SHP77 treated with DMSO at 0.1 percent for 48 hours (cell line): ENCODE measurements at places on chromosomes 16 and 17.

- DNase-seq, result peak; percentile 45
These were observed 31.3 kb upstream of the TOX3 start for GRCh38 chr16:52578007-52578828.

DNA sequence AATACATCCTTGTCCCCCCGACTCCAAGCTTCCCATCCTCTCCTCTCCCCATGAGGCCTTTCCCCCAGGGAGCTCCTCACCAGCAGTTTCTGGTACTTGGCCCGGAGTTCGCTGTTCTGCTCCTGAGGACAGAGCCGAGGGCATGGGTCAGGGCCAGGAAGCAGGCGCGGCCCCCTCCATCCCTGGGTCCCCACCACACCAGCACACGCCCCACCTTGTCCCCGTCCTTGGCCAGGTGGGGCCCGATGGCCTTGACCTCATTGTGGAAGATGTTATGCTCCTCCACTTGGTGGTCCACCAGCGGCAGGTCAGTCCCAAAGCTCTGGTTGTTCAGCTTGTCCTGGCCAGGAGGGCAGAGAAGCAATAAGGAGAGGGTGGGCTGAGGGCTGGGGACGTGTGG lies 36.2 kb downstream of the PPL start:
- no peak for DNase-seq

GRCh38 chr16:15487336-15488284 lies 53.2 kb downstream of the BMERB1 start:
- DNase-seq, result no peak

DNA sequence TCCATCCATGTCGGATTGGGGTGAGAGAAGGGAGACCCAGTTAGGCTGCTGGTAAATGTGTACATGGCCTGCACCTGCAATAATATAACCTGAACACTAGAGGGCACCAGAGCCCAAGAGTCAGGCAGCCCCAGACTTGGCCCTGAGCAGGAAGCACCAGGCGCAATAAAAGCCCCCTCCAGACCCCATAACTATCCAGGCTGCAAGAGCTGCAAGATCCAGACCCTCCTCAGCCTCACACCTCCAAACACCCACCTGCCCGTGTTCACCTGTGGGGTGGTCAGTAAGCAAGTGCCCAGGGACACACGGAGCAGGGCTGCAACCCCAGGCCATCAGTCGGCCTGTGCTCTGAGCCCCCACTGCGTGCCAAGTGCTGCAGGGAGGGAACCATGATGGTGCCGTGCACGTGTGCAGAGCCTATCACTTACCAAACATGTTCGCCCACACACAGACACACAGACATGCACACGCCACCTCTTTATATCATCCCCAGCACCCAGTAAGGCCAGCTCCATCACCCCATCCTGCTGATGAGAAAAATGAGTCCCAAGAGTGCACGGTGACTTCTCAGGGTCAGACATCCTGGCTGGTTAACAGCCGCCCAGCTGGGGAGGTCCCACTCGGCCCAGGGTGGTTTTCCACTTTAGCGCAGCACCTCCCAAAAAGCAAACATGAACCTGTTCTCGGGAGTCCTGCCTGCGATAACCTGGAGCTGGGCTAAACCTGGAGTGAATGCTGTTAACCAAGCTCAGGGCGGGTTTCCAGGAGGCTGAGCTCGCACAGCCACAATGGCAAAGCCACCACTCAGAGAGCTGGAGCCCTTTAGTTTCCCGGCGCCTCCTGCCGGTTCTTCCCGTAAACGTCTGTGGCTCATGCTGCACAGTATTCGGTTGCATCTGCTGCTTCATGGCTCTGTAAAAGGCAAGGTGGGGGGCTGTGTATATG lies 439.8 kb downstream of the SOX9 start:
- peak; percentile 54 for DNase-seq

DNA sequence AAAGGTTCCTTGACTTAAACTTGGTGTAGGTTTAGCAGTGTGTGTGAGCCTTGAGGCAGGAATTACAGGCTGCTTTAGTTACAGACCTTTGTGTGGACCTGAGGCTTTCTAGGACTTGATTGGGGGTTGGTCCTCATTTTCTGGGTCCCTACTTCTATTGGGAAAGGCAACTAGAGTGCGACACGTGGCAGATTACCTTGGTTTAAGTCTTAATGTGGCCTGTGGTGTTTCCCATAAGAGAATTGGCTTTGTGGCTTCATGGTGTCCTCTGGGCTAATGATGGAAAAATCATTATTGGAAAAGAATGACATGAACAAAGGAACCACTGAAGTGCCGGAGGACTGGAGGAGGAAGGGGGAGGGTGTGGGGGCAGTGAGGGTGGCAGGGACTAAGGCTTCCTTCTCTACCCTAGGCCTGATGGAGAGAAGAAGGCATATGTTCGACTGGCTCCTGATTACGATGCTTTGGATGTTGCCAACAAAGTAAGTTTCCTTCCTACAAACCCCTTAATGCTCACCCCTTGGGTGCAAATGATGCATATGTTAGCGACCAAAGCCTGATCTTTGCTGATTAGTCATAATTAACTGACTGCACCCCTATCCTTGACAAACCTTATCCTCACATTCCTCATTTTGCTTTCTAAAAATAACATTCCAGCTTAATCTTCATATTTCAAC lies 2.7 kb downstream of the TLCD1 start:
- DNase-seq, result no peak

GRCh38 chr17:50426814-50427787 lies 1.1 kb downstream of the ACSF2 start:
- DNase-seq, result no peak

- no peak for DNase-seq
These were observed 50.0 kb downstream of the WNT3 start for GRCh38 chr17:46768540-46768870.

GRCh38 chr17:10216213-10216938 lies 18.0 kb upstream of the GAS7 start:
- DNase-seq, result no peak

GRCh38 chr16:55779402-55780094 lies 53.3 kb downstream of the CES1 start:
- DNase-seq, result no peak

- DNase-seq, result no peak
These were observed at the start of gene STX1B for GRCh38 chr16:31010585-31011325. STX1B (minus strand) TSS chr16:31010638; CDS start chr16:31010396, 242 bp downstream.

DNA sequence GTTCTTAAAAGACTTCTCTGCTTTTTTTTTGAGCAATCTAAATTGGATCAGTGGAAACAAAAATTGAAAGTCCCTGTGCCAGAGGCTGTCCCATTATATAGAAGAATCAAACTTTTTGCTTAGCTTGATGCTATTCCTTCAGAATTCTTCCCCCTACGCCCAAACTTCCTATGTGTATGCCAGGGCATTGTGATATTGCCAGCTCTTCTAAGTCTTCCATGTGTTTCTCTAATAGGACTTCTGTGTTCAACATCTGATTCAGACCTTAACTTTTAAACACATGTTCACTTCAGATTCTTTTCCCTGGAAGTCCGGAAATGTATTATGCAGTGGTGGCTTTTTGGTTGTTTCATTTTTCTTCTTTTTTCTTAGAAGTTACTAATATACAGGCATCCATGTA lies 18.7 kb downstream of the PTRH2 start:
- DNase-seq, result no peak

DNA sequence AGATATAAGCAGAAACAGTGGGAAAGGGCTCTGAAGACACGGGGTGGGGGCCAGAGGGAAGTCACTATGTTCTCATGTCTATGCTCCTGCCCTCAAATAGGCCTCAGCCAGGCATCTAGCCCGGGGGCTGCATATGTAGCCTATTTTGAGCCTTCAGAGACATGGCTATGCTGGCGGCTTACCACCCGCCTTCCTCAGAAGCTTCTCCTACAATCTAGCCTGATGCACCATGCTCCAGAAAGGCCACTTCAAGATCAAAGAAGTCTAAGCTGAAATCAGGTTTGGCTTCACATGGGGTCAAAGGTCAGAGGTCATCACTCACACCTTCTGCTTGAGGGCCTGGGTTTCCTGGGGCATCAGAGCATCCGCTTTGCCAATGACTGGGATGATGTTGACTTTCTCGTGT lies 1.6 kb downstream of the SEPTIN1 start:
- no peak for DNase-seq

DNA sequence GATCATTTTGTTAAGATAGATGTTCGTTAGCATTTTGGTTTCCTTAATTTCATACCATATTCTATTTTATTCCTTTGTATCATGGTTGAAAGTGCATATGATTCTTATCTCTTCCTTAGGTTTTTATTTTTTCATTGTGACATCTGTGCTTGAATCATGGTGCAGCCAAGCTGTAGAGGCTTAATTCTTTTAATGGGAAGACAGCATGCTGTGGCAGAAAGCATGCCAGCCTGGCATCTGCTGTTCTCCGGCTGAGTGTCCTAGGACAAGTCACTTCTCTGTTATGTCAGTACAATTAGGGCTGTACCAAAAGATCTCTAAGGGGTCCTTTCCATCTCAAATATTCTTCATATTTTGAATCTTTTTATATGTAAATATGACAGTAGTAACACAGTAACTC lies 68.5 kb upstream of the PMFBP1 start:
- DNase-seq, result no peak

DNA sequence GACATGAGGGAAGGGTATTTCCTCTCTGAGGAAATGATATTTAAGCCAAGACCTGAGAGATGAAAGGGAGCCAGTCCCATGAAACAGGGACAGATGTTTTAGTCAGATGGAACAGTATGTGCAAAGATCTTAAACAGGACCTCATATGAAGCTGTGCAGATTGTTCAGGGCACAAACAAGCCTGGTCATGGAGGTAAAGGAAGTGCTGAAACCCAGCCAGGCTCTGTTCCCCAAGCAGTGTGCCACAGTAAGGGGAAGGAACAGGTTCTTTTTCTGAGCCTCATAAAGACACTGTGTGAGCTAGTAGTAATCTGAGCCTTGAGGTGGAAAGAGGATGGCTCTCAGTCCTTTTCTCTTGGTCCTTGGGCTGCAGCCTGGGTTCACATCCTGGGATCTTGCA lies 159.9 kb downstream of the ANKFN1 start:
- DNase-seq, result no peak

GRCh38 chr17:11282586-11282985 lies 41.6 kb downstream of the SHISA6 start:
- no peak for DNase-seq

- DNase-seq, result no peak
These were observed 254.9 kb downstream of the PARN start for GRCh38 chr16:14375132-14375491.

GRCh38 chr16:31351246-31351941 lies 3.6 kb upstream of the ITGAX start:
- DNase-seq, result no peak

GRCh38 chr17:31521632-31522283 lies 130.3 kb downstream of the RAB11FIP4 start:
- no peak for DNase-seq

- DNase-seq, result no peak
These were observed 65.4 kb upstream of the B4GALNT2 start for GRCh38 chr17:49067163-49067562.

DNA sequence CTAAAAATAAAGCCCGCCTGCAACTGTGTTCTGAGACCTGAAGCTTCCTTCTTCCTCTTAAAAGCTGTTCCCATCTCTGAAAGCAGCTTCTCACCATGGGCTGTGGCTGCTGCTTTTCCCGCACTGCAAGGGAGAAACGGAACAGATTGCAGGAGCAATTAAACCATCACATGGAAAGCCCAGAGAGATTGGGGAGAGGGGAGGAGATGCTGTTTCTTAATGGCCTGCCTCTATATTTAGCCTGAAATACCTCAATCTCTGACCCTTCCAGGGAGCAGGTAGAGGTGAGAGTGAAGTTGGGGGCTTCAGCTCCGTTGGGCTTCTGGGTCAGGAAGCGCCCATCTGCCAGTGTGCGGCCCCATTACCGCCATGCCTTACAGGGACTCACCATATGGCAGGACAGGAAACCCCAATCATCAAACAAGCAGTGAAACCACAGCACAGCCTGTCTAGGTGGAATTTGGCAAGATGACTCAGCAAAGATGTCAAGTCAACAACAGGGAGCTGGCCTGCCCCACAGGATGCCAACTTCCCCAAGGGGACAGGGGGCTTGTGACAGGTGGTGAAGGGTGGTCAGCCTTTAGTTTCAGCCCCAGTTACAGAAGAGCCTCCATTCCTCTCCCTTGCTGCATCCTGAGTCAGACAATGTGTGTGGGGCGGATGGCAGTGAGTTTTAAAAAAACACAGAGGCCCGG lies 286.6 kb upstream of the CCL2 start:
- DNase-seq, result no peak

GRCh38 chr17:27362909-27363308 lies 69.0 kb downstream of the WSB1 start:
- DNase-seq, result no peak

DNA sequence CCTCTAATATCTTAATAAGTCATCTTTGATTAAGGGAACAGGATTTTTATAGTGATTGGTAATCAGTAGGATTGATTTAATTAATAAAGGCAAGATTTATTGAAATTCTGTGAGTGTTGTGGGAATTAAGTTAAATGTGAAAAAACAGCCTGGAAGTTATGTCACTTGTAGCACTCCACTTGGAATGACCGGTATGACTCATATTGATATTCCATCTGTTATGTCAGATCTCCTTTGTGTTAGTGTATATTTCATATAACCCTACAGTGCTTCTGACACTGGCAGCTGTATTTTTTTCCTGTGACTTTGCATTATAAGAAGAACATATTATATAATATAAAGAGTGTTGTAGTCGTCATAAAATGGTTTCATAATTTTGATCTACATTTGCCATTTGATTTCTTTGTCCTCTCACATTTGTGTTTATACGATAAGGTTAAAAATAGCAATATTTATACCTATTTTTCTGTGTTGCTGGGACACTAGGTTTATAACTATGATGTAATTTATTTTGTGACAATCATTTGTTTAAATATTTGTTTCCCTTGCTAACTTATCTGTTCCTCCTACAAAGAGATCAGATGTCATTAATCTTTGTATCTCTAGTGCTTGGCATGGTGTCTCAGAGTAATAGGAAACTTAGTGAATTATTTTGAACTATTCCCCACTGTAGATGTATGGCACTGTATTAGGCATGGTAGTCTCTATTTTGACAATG lies 249.0 kb downstream of the BCAS3 start:
- peak; percentile 2 for DNase-seq

DNA sequence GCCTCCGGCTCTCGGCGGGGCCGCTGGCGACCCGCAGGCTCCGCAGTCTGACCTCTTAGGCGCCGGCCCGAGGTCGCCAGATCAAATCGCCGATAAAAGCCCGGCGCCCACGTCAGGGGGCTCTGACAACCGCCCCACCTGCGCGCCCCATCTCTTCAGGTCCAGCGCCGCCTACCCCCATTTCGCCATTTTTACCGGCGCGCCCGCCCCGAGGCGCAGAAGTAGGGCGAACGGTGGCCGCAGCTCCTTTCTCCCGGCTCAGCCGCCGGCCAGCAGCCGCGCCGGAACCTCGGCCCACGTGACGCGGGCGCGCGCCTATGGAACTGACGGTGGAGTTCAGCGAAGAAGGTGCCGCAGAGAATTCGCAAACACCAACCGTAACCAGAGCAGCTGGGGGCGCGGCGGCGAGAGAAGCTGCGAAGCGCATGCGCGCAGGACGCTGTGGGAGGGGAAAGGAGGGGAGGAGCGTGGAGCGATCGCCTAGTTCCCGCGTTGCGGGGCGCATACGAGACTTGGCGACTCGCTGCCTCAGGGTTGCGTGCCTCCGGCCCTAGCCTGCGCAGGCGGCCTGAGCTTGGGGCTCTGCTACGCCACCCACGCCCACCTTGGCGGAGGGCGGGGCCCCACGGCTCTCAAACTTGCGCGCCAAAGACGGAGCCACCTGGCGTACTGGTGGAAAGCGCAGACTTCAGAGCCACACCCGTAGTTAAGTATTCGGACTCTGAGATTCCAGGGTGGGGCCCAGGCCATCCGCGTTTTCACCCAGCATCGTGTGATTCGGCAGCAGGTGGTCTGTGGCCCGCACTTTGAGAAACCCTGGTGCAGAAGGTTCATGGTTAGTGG lies at the start of gene TRIM37:
TRIM37 (minus strand) TSS at position 418 of the 843 bp plus-strand sequence. CDS start 419 bp downstream, outside the sequence.
- peak; percentile 99 for DNase-seq
